ENCODE measurements at places on chromosomes 16 and 17.

- DNase-seq, result no peak
Measured at GRCh38 chr16:794853-795466, 5.6 kb downstream of the GNG13 start.

- DNase-seq, result no peak
Measured at GRCh38 chr16:35298460-35299243, 1839.2 kb downstream of the TP53TG3F start.

DNA sequence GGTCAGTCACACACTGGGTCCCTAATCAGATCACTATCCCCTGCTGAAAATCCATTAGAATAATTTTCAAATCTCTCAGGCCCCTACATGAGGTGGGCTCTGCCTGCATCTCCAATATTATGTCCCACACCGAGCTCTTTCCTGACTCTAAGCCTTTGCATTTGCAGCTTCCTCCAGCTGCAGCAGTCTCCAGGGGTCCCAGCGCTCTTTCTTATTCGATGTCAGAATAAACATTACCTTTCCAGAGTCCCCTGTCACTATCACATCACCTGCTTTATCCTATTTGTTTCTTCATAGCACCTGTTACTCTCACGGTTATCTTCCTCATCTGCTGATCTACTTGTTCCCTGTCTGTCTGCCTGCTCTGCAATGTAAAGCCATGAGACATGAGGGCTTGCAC is 57.3 kb upstream of the MON1B start:
- DNase-seq, result no peak

GRCh38 chr16:78953526-78953925 is 647.0 kb downstream of the MAF start:
- DNase-seq, result no peak

GRCh38 chr17:57562184-57562698 is 182.9 kb downstream of the CCDC182 start:
- DNase-seq, result no peak

DNA sequence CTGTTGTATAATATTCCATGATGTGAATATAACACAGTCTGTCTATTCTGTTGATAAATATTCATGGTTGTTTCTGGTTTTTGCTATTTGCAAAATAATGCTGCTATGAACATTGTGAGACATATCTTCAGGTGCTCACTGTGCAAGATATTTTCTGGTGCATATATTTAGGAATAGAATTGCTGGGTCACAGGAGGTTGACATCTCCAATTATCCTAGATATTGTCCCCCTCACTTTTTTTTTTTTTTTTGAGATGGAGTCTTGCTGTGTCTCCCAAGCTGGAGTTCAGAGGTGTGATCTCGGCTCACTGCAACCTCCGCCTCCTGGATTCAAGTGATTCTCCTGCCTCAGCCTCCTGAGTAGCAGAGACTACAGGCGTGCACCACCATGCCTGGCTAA is 14.5 kb upstream of the MYO18A start:
- DNase-seq, result no peak

DNA sequence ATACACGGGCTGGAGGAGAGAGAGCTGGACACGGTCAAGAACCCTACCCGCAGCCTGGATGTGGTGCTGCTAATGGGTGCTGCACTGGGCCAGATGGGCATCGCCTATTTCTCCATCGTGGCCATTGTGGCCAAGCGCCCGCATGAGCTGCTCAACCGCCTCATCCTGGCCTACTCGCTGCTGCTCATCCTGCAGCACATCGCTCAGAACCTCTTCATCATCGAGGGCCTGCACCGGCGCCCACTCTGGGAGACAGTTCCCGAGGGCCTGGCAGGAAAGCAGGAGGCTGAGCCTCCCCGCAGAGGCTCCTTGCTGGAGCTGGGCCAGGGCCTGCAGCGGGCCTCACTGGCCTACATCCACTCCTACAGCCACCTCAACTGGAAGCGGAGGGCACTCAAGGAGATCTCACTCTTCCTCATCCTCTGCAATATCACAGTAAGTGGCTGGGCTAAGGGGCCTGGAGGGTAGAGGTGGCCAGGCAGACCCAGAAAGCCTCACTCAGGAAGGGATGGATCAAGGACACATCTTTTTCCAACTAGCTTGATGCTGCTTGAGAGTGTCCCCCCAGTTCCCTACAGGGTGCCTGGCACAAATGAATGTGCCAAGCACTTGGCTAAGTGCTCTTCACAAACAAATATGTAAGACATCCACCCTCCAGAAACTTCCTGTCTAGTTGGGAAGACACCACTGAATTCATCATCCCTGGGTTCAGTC is 11.5 kb downstream of the OTOP3 start:
- DNase-seq, result no peak

DNA sequence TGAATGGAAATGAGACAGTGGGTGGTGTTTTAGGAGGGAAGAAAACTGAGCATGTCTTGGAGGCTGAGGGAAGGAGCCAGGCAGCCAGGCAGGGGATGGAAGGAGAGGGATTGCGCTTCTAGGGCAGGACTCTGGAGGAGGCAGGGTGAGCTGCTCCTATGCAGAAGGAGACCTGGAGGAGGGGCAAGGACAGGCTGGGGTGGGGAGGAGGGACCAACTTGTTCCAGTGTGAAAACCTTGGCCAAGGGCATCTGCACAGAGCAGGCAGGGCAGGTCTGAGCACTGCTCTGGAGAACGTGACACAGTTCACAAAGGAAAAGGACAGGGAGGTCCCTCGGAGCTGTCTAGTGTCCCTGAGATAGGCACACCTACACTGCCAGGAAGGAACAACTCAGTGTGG is 5.5 kb downstream of the GALK1 start:
- no peak for DNase-seq

GRCh38 chr16:30490210-30490609 is 17.7 kb downstream of the ITGAL start:
- DNase-seq, result no peak

- peak; percentile 14 for DNase-seq
Measured at GRCh38 chr16:17367923-17368322, 102.8 kb downstream of the XYLT1 start.

- no peak for DNase-seq
Measured at GRCh38 chr17:37740915-37741314, 3.9 kb downstream of the HNF1B start.

- peak; percentile 52 for DNase-seq
Measured at GRCh38 chr17:2853283-2854142, 57.3 kb downstream of the RAP1GAP2 start.

DNA sequence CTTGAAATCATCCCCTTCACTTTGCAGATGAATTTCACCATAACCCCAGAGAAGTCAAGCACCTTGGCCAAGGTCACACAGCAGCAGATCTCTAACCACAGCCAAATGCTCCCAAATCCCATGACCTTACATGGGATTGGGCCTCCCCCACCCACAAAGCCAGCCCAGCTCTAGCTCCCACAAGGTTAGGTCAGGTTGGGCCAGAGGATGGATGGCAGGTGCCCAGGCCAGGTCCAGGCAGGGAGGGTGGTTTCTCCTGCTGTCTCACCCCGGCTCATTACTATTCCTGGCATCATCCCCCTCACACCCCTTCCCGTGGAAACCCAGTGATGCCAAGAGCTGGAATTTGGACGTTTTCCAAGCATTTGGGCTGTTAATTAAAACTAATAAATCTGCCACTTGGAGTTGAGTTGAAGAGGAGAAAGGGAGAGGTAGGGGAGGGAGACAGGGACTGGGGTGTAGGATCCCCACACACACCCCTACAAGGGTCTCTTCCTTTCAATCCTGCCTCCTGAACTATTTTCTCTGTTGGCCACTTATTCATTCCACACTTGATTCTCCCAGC is 181.6 kb downstream of the TMEM132E start:
- no peak for DNase-seq

- DNase-seq, result no peak
Measured at GRCh38 chr17:50420419-50421112, 5.5 kb upstream of the ACSF2 start.

DNA sequence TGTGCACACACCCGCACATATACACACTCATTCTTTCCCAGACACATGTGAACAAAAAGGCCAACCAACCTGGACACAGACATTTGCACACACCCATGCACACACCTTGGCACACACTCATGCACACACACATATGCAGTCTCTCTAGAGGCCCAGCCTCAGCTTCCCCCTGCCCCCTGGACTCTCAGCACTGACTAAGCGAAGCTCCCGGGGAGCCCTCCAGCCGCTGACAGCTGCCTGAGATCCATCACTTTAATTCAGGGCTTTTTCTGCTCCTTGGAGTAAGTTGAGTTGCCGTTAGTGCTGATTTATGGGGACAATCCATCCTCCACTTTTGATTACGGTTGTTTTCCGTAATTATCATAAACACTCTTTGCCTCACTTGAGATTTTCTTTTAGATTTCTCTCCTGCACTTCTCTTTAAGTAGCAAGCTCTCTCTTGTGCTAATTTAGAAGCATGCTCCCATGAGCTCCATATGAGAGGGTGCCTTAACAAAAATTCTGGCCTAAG is 158.6 kb upstream of the CDC42EP4 start:
- no peak for DNase-seq

All from OCI-LY7 (cell line).